T follicular helper cell (primary cell): ENCODE measurements at places on chromosomes 7 and 10.

GRCh38 chr10:92760609-92761008 lies 70.9 kb downstream of the HHEX start:
- DNase-seq, result no peak

DNA sequence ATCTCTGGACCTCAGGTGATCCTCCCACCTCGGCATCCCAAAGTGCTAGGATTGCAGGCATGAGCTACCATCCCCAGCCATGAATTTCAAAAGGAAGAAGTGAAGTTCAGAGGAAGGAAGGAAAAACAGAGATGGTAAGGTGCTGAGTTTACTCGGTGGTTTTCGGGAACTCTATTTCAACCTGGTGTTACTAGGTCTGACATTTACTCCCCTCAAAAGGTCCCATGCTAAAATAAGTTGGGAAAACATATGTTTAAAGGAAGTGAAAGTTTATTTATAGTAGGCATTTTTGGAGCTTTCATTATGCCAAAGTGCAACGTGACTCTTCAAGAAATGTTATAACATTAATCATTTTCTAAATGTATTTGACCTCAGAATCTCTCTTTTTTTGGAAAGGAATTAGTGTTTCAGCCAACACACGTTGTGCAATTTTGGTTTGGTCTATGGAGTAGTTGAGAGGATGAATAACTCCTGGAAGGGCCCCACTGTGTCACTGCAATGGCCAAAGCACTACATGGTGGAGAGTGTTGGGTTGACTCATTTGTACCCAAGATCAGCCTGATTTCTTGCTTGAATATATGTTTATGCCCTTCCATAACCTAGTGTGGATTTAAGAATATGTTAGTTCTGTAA lies 114.7 kb upstream of the FAM171A1 start:
- DNase-seq, result no peak

DNA sequence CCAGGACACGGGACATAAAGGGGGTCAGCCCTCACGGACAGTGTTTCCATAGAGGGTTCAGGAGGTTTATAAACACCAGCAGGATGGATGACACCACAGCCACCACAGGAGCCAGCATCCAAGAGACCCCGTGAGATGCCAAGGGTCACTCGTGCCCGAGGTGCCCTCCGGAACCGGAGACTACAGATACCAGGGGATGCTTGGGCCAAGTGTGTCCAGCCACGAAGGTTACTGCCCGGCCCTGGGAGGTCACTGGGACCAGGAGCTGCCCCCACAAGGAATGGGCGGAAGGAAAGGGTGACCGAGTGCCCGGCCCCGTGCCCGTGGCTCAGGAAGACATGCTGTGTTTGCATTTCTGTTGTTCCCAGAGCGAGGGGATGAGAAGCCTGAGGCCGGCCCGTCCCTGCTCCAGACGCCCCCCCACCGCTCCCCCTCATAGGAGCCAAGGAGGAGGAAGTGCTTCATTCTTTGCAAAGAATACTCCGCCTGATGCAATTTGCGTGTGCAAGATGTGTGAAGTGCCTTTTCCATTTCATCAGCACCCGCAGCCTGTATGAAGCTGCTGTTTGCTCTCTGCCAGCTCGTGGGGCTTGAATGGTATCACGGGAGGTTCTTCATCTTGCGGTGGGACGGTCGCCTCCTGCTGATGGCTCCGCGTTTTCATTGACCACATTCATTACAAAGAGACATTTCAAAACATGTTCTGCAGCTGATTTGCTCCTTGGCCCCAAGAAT lies 176.4 kb downstream of the ELFN1 start:
- no peak for DNase-seq

DNA sequence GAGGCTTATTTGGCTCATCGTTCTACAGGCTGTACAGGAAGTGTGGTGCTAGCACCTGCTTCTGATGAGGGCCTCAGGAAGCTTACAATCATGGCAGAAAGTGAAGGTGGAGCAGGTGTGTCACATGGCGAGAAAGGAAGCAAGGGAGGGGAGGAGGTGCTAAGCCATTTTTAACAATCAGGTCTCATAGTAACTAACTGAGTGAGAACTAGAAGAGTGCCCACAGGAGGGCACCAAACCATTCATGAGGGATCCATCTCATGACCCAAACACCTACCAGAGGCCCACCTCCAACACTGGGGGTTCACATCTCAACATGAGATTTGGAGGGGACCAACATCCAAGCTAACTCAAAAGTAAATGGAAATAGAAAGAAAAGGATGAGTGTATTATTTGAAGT lies 78.1 kb downstream of the CXCL12 start:
- no peak for DNase-seq

DNA sequence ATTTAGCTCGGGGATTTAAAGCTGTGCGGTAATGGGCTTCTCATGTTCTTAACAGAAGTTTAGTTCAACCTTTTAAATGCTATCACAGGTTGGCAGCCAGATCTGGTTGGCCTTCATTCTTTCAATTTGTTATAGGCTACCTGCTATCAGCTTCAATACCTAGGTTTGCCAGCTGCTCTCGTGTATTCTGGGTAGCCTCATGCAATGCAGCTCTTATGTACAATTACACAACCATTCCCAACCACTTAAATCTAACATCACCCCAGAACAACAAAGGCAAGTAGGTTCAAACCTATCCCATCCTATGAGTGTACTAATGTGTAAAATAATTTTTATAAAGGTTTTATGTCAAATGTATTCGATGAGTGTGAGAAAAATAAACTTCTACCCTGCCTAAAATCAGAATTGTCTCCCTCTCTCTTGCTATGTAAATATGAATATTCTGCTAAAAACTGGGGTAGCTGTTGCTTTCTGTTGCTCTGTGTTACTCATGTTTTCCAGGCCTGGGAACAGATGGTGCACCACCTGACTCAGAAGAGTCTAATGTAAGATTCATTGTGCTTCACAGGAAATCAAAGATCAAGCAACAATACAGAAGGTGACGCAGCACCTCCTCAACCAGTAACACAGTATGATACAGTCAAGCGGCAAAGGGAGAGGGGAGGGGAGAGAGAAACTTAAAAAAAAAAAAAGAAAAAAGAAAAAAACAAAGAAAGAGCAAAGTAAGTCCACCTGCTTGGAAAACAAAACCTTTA lies 188.6 kb downstream of the ETV1 start:
- DNase-seq, result no peak

DNA sequence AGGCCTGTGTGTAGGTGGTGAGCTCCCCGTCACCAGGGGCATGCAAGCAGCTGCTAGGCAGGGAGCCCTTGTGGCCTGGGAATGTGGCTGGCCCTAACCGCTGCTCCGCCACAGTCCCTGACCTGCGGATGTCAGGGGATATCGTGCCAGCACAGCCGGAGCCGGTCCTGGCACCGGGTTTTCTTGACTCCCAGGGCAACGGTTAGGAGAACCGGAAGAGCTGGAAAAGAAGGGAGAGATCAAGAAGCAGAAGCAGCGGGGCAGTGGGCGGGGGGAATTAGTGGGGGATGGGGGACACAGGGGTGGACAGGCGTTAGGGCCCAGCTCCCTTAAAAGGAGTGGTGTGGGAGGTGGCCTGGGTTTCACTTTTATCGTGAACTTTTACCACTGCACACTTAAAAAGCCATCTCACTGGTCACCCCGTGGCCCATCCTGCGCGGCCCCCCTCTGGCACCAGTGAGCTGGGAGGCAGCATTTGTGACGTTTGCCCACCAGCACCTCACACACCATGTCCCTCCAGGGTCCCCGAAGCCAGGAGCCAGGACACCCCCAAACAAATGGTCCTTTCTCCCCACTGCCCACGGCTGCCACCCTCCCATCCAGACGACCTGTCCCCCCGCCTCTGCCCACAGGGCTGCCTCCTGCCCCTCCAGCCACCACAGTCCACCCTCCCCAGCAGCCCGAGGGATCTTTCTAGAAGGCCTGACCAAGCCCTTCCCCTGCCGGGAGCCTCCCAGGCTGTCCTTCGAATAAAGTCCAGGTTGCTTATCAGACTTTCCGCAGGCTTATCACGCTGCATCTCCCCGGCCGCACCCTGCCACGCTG lies 1.8 kb upstream of the MICALL2 start:
- no peak for DNase-seq

- no peak for DNase-seq
Measured at GRCh38 chr7:46032353-46032752, 111.3 kb upstream of the IGFBP3 start.

DNA sequence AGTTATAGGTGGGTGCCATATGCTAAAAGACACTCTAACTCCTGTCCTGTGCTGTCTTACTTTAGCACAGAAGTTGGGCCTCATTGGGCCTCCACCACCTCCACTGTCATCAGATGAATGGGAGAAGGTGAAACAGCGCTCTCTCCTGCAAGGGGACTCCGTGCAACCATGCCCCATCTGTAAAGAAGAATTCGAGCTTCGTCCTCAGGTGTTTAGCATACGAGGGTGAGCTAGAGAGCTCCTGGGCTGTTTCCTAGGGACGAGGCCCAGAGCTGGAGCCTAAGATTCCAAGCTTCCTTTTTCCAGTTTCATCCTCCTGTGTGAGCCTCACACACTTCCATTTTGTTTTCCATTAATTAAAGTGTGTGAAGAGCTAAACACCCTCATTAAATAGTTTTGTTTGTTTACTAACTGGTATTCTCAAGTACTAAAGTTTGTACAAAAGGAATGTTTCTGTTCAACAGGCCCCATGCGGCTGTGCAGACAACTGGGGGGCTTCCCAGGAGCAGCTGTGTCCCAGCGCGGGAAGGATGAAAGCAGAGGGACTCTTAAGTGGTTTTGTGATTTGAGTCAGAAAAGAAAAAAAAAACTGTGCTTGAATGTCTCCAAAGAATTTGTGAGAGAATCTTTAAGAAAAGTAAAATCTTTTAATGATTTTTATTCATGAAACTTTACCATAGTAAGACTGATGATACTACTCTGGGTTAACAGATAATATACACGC lies 14.1 kb downstream of the RNF32 start:
- no peak for DNase-seq

DNA sequence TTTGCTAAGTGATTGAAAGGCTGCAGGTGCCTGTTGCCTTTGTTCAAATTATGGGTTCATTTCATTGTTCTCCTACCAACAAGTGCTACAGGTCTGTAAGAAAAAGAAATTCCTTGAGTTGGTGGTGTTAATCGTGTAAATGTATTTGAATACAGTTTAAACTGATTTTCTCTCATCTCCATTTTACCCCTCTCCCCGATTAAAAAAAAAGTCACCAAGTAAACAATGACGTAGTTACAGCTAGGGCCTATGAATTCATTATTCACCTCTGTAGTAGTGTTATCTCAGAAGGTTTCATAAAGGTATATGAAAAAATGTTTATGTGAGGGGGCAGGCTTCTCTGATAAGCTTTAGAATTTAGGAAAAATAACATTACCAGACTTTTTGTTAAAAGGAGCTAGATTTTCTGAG lies 1.1 kb downstream of the REEP3 start:
- DNase-seq, result no peak

DNA sequence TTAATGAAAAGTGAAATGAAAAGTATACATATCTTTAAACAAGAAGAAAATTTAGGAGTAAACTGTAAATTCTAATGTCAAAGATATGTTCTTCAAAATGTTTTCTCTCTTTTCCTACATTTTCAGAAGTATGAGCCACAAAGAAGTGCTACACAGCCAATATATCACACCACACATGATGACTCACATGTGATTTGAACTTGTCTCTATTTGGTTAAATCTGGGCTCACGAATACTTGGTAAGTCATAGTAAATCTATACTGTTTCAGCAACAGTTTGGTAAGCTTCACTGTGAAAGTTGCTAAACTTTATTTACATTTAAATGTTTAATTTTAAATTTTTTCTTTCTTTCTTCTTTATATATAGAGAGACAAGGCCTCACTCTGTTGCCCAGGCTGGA lies 380.6 kb upstream of the IGFBP3 start:
- no peak for DNase-seq

DNA sequence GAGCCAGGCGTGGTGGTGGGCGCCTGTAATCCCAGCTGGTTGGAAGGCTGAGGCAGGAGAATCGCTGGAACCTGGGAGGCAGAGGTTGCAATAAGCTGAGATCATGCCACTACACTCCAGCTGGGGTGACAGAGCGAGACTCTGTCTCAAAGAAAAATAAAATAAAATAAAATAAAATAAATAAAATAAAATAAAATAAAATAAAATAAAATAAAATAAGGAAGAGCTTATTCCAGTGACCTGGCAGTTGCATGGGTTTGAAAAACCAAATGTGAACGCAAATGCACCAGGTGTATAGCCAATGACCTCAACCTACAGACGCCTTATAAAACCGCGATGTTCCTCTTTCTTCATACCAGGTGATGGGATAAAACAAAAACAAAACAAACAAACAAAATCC lies 995.7 kb downstream of the TYW1 start:
- DNase-seq, result no peak

DNA sequence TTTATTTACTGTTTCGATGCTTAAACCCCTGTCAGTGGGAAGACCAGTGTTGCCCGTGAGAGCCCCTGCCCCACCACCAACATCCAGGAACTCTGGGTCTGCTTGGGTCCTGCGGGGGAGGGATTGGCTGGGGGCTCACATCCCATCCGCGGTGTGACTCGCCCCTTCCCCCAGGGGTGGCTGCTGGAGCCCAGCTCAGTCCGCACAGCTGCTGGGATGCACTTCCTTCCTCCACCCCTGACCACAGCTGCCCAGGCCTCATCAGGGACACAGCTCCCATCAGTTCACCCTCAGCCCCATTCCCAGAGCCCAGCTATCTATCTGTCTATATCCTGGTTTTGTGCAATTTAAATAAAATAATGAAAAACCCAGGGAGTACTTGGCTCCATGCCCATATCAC lies 54.5 kb downstream of the JAKMIP3 start:
- DNase-seq, result no peak

DNA sequence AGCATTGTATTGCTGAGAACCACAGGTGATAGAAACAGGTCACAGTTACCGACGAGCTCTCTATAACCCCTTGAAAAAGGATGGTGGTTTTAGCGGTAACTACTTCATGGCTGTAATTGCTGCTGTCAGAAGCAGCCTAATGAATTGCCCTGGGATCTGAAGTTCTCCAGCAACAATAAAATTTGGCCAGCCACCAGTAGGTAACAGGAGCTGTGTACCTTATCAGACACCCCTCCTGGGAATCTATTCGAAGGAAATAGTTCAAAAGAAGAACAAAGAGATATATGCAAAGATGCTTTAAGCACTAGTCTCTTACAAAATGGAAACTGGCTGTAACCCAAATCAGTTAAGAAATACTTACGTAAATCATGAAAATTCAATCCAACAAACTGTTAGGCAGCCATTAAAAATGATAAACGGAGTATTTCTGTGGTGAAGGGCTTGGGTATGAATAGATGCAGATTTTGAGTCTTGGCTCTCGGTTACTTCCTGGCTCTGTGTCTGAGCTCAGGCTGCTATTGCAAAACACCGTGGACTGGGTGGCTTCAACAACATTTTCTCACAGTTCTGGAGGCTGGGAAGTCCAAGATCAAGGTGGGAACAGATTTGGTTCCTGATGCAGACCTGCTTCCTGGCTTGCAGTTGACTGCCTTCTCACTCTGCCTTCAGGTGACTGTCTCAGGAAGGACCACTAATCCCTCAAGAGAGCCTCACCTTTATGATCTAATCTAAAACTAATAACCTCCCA lies 1.6 kb downstream of the MSRB2 start:
- DNase-seq, result no peak

GRCh38 chr7:98107313-98107721 lies 655 bp downstream of the LMTK2 start:
- peak; percentile 16 for DNase-seq

DNA sequence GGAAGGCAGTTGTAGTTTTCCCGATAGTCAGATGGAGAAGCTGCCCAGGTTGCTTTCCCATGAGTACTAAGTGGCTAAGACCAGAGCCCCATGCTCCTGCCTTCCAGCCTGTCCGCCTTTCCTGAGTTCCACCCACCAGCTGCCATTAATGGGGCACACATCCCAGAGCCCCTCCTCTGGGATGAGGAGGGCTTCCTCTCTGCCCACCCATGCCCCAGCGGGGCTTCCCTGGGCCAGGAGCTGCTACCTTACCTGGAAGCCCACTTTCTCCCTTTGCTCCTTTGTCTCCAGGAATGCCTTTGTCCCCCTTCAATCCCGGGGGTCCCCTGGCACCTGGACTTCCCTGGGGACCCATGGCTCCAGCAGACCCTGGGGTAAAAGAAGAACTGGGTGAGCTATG lies 7.8 kb downstream of the SFTPD start:
- no peak for DNase-seq
